ENCODE measurements at places on chromosomes 12 and 14.

GRCh38 chr12:121908702-121909101, 9.7 kb upstream of the CFAP251 start:
- no peak for DNase-seq

GRCh38 chr12:75161488-75161887, 48.2 kb downstream of the KCNC2 start:
- DNase-seq = no peak

DNA sequence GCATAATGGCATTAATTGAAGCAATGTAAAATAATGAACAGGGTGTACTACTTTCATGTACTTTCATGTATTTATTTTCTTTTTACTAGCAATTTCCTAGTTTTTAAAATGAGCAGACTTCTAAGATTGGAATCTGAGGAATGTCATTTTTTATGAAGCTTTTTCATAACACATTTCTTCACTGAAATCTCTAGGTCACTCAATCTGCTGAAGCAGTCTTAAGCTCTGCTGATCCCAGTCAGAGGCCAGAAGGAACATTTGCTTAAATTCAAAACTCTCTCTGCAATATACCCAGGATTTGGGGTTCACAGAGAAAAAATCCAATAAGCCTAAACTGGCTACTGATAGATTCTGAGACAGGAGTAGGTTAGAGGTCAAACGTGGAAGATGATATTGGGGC, 73.6 kb upstream of the CNTN1 start:
- DNase-seq = no peak

GRCh38 chr12:8081251-8081920, 688 bp upstream of the NECAP1 start:
- DNase-seq = no peak

DNA sequence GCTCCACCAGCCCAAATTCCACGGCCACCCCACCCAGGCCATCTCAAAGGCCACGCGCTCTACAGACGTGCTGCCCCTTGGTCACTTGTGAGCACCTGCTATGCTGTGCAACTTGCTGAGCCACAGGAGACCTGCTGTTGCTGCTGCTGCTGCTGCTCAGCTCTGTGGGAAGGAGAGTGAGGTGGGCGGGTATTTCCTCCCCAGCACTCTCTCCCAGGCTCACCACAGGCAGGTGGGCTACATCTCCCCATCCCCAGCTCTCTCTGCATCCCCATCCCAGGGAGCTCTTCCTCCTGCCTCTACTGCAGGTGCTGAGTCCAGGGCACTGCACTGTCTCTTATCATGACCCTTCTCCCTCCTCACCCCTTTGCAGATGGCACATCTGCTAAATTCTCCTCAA, 306.9 kb downstream of the BCL11B start:
- DNase-seq = no peak

DNA sequence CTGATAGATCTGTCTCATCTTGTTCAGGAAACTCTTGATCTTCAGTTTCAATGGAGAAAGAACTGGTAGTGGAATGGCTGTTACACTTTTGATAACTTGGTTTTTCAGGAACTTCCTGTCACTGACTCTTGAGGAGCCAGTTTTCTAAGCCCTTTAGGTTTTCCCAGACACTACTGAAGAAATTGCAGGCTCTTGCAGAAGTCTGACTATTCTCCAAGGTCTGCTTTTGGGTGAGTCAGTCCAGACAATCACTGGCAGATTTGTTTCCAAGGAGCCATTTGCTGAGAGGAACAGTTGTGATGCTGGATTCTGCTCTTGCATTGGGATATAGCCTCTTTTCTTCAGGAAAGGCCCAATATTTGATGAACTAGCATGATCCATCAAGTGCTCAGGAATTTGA, 468.0 kb downstream of the FUT8 start:
- DNase-seq = no peak

GRCh38 chr14:42028607-42029006, 421.9 kb downstream of the LRFN5 start:
- DNase-seq = no peak

DNA sequence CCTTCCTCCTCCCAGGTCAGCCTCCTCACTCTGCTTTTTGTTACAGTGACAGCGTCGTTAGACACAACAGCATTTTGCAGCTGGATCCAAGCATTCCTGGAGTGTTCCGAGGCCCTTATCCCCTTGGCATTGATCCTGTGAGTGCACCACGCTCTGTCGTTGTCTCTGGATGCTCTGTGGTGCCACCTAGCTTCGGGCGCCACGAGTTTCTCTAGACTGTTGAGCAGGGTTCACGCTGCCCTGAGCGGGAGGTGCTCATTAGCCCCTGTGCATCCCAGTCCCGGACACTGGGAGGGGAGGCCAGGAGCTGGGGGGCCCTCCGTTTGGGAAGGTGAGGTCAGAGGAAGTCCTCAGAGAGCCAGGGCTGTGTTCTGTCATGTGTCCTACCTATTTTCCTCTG, 17.3 kb upstream of the DNAH10 start:
- DNase-seq = no peak
